NCI-H2171 (cell line): ENCODE measurements at places on chromosomes 7 and 10.

DNA sequence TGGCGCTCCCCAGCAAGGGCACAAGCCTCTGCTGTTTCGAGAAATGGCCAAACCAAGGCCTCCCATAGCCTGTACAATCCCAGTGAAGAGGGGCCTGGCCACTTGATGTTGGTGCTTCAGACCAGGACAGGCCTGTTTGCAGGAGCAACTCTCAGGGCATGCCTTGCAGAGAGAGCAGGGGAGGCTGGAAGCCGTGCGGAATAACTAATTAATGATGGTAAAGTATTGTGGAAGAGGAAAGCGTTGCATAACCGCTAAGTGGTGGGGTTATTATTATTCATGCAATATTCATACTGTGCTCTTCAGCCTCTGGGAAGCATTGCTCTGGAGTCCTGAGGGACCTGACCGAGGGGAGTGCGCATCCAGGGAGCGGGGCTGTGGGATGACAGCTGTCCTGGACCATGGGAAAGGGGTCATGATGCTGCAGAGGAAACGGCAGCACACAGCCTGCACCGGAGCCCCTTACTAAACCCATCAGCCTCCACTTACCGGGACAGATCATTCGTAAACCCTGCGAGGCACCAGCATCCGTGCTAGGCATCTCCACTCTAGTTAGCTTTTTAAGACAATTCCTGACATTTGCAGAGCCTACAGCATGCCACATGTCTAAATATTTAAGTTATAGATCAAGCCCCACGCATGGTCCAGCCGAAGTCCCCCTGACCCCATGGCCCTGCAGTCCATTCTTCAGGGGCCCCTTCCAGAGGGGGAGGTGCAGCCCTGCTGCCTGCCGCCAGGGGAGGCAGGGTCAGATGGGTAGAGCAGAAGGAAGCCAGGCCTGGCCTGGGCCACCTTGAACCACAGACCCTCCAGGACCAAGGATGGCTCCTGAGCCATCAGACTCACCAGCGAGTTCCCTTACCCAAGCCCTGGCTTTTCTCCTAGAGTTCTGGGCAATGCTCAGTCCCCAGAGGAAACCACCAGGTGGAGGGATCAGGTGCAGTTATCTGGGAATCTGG is 11.6 kb downstream of the TMEM273 start:
- DNase-seq: no peak

GRCh38 chr10:55466806-55467504 is 665.9 kb upstream of the PCDH15 start:
- no peak for DNase-seq

DNA sequence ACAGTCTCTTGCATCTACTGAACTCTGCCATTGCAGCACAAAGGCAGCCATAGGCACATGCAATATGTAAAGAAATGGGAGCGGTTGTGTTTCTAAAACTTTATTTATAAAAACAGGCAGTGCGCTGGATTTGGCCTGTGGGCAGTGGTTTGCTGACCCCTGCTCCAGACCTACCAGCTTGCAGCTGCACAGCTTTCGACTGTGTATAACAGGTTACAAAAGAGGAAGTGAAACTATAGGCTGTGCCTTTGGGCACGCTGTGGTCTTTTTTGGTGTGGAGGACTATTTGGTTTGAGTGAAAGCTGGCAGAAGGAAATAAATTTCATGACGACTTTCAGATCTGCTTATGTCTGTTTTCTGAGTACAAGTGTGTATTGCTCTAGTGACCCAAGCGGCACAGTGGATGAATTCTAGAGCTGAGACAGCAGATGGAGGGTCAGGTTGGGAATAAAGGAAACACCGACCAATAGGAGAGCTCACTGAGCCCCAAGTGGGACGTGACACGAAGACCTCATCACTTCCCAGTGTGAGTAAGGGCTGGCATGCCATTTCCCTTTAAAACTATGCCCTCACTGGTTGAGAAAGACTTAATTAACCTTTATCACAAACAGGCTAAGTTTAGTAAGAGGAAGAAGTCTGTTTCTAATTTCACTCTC is 152.7 kb downstream of the ANK3 start:
- DNase-seq: no peak

- DNase-seq: no peak
Measured at GRCh38 chr10:94049911-94050310, 56.2 kb downstream of the PLCE1 start.

DNA sequence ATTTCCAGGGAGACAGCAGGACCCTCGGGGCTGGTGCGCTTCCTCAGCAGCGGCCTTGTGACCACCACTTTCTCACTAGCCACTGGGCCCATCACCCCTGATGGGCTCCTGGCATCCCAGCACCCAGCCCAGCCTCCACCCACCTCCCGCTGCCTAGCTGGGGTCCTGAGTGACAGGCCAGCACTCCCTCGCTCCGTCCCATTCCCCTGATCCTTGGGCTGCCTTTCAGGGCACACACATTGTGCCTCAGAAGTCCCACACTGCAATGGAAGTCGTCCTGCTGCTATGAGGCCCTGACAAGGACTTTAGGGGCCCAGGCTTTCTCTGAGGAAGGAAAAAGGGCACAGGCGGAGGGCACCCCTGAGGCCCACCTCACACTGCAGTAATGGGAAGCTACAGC is 12.4 kb downstream of the CAMK2B start:
- no peak for DNase-seq

GRCh38 chr7:27430105-27430504 is 187.5 kb downstream of the EVX1 start:
- DNase-seq: no peak

- no peak for DNase-seq
Measured at GRCh38 chr7:4235596-4235995, 446.5 kb upstream of the FOXK1 start.

DNA sequence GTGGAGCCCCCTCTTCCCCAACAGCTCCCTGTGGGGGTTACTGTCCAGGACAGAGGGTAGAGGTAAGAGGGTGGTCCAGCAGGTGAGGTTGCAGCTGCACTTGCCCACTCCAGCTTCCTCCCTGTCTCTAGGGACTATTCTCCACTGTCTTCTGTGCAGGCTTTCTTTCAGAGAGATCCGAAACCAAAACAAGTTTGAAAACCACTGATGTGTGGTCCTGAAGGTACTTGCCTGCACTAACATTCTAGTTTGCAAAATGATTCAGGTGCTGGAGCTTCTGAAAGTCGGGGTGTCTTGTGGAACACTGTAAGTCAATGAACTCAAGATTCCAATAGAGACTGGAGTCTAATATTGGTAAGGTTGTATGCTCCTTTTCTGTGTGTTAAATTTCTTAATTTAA is 63.1 kb downstream of the BLNK start:
- DNase-seq: no peak
